CD4-positive, alpha-beta T cell treated with Interleukin-17A for 1 hour (primary cell): ENCODE measurements at places on chromosomes 1 and 21.

DNA sequence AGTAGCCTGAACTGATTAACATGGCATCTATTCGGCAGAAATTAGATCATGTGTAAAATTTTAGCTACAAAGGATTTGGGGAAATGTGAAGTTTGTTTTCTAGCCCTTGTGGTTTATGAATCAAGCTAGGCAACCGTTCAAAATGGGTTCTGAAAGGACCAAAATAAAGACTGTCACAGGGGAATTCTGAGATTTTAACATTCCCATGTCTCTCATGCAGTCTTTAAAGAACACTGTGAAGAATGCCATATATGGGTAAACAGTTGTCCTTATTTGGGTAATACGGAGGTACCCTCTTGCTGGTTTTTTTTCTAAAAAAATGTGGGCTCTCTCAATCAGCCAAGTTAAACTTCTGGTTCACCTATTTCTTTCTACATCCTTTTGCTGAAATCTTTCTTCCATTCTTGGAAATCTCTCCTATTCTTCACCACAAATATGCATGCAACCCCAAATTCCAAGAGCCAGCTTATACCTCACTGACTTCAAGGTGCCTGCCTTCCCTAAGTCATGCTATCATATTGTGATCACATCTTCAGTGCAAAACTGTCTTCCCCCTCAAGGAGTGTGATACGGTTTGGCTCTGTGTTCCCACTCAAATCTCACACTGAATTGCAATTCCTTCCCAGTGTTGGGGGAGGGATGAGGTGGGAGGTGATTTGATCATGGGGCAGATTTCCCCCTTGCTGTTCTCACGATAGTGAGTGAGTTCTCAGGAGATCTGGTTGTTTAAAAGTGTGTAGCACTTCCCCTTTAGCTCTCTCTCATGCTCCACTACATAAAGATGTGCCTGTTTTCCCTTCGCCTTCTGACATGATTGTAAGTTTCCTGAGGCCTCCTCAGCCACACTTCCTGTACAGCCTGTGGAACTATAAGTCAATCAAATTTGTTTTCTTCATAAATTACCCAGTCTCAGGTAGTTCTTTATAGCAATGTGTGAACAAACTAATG lies 308.7 kb downstream of the TTLL7 start:
- no peak for DNase-seq

DNA sequence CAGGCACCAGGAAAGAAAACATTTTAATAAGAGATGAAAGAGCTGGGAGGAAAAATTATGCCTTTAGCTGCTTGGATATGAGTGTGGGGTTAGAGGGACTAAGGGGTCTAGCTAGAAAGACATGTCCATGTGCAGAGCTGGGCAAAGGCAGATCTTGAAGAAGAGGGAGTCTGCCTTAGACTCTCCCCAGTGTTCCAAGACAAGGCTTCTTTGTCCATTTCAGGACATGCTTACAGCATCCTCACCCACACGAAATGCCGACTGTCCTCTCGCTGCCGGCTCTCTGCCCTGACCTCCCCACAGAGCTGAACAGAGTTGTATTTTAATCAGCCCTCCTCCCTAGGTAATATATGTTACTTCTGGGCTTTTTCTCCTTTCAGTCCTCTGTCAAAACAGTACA lies 100.7 kb upstream of the ATP1B1 start:
- no peak for DNase-seq

DNA sequence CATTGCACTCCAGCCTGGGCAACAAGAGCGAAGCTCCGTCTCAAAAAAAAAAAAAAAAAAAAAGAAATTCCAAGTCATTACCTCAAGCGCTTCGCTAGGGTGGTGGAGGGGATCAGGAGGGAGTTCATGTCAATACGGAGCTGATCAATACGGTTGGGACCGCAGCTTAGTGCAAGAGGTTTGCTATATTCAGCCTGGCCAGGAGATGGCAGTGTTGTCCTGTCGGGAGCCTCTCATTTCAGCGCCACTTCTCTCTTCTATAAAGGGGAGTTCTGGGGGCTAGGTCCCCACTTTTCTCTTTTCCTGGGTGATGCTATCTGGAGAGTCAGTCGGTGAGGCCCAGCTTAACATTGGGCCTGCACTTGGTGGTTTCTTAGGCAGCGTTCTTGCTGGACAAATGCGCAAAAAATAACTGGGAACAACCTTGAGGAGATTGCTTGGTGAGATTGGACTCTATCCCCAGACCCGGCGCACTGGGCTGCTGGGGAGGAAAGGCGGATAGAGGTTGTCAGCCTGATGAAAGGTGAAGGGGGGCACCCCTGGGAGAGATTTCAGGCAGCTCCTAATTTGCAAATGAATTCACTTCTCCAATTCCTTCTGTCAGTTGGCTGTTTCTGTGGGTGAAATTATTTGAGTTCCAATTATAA lies 40.4 kb downstream of the KIAA0040 start:
- DNase-seq, result peak; percentile 71

- no peak for DNase-seq
Measured at GRCh38 chr1:55781944-55782482, 566.8 kb upstream of the USP24 start.

DNA sequence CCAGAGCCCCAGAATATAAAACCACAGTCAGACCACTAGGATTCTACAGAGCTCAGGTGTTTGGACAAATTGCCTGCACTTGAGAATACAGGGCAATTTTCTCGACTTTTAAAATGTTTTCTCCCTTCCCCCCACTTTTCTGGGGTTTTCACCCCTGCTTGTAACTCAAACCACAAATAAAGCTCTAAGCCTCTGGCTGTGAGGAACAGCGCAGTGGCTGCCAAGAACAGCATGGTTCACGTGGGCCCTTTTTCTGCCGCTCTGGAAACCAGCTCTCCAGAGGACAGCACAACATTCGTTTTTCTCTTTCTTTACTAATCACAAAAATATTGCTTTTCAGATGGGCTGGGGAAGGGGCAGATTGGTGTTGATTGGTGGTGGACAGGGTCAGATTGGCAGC lies 102.2 kb upstream of the JUN start:
- DNase-seq, result peak; percentile 43

- DNase-seq, result no peak
Measured at GRCh38 chr1:3326516-3327388, 127.7 kb upstream of the ARHGEF16 start.

DNA sequence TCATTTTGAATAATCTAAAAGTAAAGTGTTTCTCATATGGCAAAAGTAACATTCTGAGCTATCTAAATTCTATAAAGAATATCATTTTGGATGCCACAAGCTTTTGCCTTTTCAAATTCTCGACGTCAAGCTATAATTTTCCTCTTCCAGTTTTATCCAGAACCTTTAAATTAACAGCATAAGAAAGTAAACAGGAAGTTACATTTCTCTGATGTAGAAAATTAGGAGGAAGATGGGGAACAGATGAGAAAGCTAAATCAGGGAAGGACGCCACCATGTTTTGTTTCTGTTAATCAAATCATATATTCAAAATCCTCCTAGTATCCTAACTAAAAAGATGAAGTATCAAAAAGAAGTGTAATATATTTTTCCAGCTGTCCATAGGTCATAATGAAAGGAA lies 8.8 kb upstream of the CAMSAP2 start:
- DNase-seq, result no peak

- DNase-seq, result no peak
Measured at GRCh38 chr1:27122652-27123051, 32.3 kb downstream of the SLC9A1 start.

DNA sequence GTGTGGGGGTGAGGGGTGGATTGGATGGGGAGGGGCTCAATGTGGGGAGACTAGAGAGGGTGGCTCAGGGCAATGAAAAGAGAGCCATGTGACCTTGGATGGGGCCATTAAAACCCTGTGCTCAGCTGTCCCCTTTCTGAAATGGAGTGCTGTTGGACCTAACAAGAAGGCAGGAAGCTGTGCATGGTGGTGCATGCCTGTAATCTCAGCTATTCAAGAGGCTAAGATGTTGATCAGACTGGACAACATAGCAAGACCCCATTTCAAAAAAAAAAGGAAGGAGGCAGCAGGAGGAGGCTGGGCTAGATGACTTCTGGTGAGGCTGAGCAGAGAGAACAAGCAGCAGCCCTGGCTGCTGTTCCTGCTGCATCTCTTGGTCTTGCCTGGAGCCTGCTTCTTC lies 7.0 kb downstream of the OPRD1 start:
- no peak for DNase-seq

DNA sequence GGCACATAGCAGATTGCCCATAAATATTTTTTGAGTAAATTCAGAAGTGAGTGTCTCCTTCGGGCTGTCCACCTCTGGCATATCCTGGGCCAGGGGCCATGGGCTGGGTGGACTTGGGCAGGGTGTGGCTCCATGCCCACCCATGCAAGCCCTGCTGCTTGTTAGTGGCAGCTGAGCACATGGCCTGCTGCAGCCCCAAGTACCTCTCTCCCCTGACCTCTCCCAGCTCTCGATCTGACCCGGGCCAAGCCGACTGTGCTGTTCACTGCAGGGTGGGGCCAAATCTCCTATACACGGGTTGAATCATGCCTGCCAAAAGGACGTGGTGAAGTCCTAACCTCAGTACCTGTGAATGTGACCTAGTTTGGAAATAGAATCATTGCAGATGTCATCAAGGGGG lies 132.5 kb upstream of the C1orf174 start:
- no peak for DNase-seq

DNA sequence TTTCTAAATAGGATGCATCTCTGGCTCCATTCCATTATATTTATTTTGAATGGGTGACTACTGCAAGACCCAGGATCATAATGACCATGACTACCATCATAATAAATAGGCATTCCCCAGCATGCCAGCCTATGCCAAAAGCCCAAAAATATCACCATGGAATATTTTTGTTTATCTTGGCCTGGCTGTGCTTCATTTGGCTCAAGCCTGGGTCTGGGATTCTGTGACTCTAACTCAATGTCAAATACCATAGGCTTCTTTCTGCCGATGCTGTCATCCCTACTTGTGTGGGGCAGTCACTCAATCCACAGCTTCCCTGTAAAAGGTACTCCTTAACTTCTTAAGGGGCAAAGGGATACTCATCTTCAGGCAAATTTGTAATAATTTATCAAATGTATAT lies 66.6 kb downstream of the DIRAS3 start:
- no peak for DNase-seq

DNA sequence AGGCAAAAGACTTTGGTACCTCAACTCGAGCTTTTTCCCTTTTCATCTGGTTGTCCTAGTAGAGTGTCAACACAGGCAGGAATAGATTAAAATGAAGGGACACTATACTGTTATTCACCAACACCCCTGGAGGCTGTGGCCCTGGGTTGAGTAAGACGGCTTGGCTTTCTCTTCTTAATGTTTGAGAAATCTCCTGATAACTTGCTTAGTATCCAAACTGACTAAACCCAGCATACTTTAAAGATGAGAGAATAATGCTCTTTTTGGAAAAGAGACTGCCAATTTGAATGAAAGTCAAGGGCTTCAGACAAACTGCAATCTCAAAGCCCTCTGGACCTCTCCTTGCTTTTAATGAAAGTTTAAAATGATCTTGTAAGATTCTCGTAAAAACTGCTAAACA lies 2.6 kb upstream of the SLC30A1 start:
- DNase-seq, result no peak

GRCh38 chr1:227433663-227434341 lies 115.5 kb upstream of the CDC42BPA start:
- no peak for DNase-seq

DNA sequence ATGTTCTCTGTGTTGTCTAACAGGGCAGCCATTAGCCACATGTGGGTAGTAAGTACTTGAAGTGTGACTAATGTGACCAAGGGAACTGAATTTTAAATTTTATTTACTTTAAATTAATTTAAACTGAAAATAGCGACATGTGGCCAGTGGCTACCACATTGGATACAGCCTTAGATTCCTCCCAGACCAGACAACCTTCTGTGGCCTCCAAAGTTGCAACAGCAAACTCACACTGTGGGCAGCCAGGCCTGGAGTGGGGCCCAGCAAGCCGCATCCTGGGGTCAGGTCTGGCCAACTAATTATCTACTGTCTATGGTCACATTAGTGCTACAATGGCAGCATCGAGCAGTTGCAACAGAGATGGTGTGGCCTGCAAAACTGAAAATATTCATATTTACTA lies 11.7 kb downstream of the EIF2D start:
- no peak for DNase-seq

DNA sequence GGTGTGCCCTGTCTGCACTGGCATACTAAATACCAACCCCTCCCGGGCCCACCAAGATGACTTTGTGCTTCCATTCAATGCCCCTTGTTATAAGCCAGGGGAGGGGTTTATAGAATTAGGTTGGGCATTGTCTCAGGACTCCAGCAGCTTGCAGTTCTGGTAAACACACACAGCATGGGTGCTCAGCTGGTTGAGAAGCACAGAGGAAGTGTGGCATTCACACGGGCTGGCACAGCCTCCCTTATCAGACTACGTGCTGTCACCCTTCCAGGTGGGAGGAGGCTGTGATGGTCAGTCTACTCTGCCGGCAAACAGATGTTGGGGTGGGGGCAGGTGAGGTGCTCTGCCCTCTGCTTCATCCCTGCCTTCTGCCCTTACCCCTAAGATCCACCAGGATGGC lies 15.0 kb upstream of the SLC6A17 start:
- no peak for DNase-seq

DNA sequence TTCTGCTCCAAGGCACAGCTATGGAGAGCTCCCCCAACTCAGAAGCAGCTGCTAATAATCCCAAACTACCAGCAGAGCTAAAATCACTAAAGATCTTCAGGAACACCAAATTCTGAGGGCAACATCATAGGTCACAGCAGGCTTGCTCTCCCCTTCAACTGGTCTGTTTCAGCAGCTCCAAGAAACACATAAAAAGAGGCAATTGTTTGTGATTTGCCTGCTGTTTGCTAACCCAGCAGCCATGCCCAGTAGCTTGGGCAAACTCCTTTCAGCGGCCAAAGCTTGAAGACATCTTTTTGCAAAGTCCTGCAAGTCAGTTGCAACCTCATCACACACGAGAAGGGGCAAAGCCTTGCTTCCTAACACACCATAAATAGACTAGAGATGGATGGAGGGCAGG lies 8.9 kb downstream of the ERI3 start:
- no peak for DNase-seq

- DNase-seq, result no peak
Measured at GRCh38 chr1:217899614-217900013, 268.5 kb downstream of the SPATA17 start.

DNA sequence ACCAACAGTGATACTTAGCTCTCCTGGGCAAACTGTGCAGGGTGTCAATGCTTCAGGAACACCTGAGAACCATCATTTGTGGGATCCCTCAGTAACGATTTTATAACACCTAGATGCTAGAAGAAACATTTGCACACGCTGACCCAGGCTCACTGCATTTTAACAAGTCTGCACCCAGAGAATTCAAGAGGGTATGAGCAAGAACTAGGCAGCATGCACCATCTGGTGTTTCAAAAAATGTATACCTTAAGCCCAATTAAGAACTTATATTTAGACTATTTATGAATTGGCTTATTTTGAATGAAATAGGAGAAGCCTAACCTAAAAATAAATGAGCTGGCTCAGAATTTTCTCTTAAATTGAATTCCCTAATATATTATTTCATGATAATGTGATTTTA lies 400.5 kb downstream of the GPATCH2 start:
- DNase-seq, result no peak

- DNase-seq, result no peak
Measured at GRCh38 chr1:207962716-207963426, 51.9 kb upstream of the CD34 start.

DNA sequence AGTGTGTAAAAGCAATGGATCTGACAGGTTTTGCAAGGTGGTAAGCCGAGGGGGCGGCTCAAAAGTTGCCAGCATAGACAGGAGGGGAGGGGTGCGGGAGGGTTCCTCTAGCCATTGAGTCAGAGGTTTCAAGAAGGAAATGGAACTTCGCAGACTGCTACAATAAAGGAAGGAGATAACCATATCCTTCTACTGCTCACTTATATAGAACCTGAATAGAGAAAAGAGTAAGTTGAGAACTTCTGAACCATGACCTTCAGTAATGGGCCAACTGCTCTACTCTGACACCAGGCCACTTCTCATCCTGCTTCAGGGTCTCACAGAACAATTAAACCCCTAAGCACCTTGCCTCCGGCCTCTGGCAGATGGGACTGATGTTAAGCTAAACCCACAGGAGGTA lies 26.3 kb upstream of the BCAR3 start:
- no peak for DNase-seq
